PC-3 (cell line): ENCODE measurements at places on chromosomes 13 and 19.

GRCh38 chr19:2315818-2316353 is 7.9 kb upstream of the LINGO3 start:
- DNase-seq: peak; percentile 46

DNA sequence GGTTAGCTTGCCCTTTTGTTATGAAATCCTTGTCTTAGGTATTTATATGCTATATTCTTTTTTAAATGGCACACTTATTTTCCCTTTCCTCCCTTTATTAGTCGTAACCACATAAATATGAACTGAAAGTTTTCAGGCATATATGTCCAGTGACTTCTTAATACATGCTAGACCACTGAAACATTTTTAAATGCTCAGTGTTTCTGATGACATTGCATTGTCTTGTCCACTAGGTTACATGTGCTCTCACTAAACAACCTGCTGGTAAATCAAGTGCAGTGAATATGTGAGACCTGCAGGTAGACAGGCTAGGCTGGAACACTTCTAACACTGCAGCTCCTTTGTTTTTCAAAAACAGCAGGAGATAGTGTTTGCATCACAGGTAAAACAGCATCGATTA is 332.6 kb upstream of the DACH1 start:
- peak; percentile 24 for DNase-seq

- no peak for DNase-seq
Measured at GRCh38 chr13:73390100-73390499, 331.3 kb downstream of the KLF5 start.

DNA sequence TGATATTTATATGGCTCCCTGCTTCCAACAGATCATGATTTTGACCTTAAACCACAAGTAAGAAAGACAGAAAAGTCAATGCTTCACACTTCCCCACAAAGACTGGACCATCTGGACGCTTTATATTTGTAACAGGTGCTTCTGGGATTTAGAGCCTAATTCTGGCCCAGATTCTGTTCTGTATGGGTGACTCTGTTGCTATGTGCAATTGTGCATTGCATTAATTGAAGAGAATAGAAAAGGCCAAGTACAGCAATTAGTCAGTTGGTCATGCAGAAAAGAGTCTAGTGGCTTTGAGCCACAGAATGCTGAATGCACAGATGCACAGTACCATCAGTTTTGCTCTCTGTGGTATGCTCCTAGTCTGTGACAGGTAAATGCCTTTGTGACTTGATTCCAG is 657.4 kb upstream of the ATXN8OS start:
- DNase-seq: no peak

- DNase-seq: no peak
Measured at GRCh38 chr19:37513397-37513796, 6.7 kb downstream of the ZNF793 start.
